ENCODE measurements at places on chromosomes 7 and 10.

- no peak for DNase-seq
Observed at GRCh38 chr10:45144326-45145070, 143.8 kb downstream of the ZNF22 start.

DNA sequence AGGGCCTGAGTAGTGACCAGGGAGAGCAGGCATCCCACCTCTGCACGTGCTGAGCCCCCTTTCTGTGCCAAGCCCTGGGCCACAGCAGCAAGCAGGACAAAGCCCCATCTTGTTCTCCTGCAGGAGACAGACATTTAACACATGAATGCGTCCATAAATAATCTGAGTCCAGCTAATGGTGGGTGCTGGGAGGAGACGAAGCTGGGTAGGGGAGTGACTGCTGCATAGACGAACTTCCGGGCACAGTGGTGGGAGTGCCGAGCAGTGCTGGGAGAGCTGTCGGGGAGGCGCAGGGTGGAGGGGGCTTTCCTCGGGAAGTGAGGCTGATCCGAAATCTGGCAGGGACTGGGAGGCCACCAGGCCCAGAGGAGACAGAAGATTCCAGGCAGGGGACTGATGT is 35.2 kb upstream of the SLC29A3 start:
- no peak for DNase-seq

DNA sequence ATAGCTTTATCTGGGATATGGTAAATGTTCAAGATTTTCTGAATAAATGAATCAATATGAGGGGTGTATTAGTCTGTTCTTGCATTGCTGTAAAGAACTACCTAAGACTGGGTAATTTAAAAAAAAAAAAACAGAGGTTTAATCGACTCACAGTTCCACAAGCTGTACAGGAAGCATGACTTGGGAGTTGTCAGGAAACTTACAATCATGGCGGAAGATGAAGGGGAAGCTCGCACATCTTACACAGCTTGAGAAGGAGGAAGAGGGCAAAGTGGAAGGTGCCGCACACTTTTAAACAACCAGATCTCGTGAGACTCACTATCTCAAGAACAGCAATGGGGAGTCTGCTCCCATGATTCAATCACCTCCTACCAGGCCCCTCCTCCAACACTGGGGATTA is 32.5 kb upstream of the OTUD1 start:
- no peak for DNase-seq

DNA sequence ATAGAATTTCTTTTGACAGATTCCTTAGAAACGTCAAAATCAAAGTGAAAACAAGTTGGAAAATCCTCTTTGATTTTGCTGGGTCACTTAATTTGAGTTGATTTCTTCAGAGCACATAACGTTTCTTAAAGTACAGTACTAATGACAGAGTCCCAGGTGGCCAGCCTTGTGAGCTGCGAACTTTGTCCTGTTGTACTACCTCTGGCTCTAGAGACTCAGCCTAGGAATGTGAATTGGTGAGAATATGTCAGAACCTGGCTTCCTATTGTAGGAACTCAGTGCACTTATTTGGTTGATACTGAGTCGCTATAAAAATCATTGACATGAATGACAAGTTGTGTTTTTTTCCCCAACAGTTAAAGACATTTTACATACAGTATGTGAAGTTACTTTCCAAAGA is 20.2 kb downstream of the SDK1 start:
- no peak for DNase-seq

GRCh38 chr7:33534833-33535232 is 370.5 kb upstream of the BMPER start:
- no peak for DNase-seq

GRCh38 chr10:76583711-76584161 is 1053.9 kb downstream of the KCNMA1 start:
- DNase-seq, result no peak

DNA sequence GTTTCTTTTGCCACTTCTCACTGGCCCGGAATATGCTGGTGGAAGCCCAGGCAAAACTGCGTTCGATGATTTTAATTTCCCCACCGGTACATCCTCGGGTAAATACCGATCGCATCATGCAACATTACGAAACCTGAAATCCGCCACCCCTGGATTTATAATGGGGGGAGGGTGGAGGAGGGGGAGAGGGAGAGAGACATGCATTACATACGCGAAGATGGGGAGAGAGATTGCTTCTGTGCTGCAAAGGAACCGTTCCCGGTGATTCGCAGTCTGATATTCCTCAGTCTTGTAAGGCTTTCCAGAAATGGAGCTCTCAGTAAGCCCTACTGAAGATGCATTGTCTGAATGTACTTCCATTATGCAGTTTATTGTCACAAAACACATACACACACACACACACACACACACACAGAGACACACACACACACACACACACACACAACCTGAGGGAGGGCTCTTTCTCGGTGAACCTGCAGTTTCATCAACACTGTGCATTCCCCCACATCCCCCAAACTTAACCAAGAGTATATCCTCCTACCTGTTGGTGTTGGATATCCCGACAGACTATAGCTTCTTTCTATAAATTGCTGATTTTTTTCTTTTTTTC is 741 bp downstream of the GPR85 start:
- DNase-seq, result no peak

GRCh38 chr10:62112300-62112699 is 156.3 kb downstream of the RTKN2 start:
- no peak for DNase-seq

DNA sequence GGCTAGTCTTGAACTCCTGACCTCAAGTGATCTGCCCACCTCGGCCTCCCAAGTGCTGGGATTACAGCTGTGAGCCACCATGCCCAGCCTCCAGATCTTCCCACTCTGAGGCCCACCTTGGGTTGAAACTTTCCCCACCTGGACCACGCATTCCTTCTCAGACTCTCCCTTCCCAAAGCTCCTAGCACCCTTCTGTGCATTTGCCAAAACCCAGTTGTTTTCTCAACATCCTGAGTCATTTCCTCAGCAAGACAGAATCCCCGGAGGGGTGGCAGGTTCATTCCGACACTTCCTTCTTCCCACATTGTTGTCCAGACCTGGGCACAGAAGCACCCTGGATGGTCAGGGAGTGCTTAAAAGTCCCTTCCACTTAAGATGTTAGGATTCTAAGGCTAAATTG is 28.9 kb downstream of the BAG3 start:
- DNase-seq, result no peak

DNA sequence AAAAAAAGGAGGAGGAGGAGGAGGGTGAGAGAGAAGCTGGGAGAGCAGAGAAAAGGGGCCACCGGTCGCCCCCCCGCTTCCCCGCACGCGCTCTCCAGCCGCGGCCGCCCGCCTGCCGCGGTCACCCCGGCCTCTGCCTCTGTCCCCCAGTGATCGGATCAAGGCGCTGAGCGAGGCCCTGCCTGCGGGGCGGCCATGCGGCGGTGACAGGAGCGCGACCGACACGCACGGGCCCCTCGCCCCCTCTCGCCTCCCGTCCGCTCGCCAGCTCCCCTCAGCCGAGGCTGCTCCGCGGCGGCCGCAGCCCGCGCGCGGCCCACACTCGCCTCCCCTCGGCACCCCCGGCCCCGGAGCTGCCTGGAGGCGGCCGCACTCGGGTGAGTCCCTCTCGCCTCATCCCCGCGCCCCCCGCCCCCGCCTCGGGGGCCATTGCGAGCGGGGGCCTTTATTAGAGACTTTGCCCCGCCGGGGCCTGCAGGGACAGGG is at the start of gene GTF2I:
TSS of gene GTF2I (plus strand) at position 27 of the 486 bp plus-strand sequence. CDS start 31,411 bp downstream, outside the sequence.
- DNase-seq, result no peak

DNA sequence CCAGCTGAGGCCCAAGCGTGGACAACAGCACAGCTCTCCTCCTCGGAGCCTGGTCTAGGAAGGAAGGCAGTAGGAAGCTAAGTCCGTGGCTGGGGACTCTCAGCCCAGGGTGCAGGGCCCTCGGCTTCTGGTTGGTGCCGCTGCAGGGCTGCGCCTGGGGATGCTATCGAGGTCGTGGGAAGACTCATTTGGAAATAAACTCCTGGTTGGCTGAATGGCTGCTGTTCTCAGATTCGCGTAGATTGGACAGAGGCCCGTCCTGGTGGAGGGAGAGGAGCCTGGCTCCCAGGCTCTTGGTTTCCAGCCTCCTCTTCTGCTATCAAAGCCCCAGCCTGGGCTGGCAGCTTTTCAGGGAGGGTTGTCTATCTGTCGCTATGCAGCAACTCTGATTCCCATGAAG is 152.6 kb upstream of the FZD8 start:
- DNase-seq, result no peak

DNA sequence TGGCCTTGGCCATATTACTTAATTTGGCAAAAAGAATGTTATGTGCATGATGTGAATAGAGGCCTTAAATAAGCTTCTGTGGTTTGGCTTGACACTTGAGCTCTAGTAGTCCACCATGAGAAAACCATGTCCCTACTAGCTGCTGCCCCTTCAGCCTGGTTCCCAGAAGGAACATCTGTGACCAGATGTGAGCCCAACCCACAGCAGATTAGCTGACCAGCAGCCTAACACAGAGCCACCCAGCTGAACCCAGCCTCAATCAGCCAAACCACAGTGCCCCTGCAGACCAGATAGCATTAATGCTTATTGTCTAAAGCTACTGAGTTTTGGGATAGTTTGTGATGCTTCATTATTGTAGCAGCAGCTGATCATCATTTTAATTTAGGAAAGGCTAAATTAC is 16.6 kb downstream of the JAZF1 start:
- no peak for DNase-seq

GRCh38 chr7:106520962-106521514 is 139.9 kb downstream of the CCDC71L start:
- DNase-seq, result no peak

DNA sequence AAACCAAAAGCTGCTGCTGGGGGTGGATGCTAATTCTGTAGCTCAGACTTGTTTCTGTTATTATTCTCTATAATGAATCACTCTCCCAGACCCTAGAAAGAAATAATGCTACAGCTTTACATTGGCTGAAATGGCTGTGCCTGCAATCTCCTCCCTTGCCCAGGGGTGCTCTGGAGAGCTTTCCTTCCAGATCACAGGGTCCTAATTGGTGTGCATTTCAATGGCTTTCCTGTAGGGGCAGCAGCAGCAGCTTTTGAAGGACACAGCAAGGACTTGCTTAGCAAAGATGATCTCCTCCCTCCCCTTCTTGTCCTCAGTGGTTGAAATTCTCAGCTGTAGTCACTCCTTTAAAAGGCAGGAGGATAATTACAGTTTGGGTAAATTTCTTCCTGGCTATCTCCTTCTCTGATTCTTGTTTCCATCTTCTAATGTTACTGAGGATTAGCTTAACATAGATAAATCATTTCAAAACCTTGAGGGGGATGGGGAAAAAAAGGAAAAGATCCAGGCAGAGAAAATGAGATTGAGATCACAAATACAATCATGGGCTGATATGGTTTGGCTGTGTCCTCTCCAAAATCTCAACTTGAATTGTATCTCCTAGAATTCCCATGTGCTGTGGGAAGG is 120.2 kb upstream of the CTTNBP2 start:
- no peak for DNase-seq

DNA sequence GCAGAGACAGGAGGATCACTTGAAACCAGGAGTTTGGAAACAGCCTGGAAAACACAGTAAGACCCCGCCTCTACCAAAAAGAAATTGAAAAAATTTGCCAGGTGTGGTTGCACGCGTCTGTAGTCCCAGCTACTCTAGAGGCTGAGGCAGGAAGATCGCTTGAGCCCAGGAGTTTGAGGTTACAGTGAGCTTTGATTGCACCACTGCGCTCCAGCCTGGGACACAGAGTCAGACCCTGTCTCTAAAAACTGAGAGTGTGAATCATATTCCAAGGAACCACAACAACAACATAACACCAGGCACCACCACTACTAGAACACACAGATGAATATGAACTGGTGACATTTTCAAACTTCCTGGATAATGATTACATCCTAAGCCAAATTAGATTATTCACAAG is 324.2 kb downstream of the CALN1 start:
- no peak for DNase-seq

- DNase-seq, result no peak
Observed at GRCh38 chr7:121755286-121755685, 117.7 kb upstream of the PTPRZ1 start.

DNA sequence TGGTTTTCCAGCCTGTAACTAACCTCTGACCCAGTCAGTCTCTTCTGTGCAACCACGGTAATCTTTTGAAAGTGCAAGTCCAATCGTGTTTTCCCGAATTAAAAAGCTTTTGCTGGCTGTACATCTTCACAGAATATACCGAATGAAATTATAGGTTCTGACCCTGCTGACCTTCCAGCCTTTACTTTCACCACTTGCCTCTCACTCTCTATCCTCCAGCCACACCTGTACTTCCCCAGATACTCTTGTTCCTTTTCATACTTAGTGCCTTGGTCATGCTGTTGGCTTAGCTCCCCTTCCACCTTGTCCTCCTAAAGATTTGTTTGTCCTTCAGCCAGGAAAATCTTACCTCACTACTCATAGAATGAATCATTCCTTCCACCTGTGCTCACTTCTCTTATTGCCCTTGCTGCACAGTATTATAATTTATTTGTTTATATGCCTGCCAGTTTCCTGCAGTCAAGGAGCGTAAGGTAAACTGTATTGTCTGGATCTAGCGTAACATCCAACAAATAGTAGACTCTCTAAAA is 2.3 kb upstream of the PNPLA8 start:
- DNase-seq, result no peak

- DNase-seq, result no peak
Observed at GRCh38 chr7:157462419-157462771, 125.6 kb downstream of the DNAJB6 start.

DNA sequence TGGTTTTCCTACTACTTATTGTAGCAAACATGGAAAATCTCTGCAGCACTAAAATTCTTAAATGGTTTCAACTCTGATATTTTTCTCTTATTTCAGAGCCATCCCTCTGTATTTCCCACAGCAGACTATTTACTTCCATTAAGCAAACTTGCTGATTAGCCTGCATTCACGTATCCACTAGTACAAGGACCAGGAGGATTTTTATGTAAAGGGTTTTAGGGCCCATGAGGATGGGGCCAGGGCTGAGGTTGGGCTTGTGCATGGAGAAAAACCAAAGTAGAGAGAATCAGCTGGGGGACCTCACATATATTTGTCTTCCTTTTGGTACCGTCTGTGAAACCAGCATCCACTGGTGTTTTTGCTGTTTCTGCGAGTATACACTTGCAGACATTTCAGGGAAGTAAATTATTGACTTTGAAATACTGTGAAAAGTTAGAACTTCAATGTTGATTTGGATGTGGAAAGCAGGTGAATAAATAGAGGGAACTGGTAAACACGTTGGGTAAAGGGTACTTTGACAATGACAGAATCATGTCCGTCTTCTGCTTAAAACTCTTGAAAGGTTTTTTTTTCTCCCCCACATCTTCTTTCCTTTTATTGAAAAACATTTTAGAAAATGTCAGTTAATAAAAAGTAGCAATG is 44.3 kb downstream of the ERLIN1 start:
- DNase-seq, result no peak

- DNase-seq, result no peak
Observed at GRCh38 chr10:50407076-50407801, 155.9 kb upstream of the ASAH2 start.

- no peak for DNase-seq
Observed at GRCh38 chr10:106900016-106900652, 264.4 kb downstream of the SORCS1 start.
